ENCODE measurements at places on chromosomes 6 and 20.

DNA sequence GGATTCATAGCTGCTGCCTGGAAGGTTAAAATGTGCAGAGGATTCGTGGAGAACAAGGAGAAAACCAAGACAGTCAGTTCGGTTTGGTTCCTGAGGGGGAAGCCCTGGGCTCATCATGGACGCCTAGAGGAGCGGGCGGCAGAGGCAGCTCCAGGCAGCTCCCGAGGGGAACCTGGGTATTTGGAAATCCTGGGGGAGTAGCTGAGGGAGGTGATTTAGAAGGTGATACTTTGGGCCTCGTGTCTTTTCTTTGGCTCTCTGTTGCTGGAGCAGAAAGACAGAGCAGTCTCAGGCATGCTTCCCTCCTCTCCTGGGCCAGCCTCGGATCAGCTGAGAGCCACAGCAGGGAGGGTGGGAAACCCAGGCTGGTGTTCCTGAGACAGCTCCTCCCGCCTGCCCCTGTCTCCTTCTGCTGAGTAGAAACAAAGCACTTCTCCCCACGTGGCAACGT is 139.5 kb downstream of the DLL1 start:
- H3K36me3 ChIP-seq: no peaks in the 10 kb centered on the region
- no peak overlapping the region for H3K4me3 ChIP-seq
- H3K27ac ChIP-seq: no peak overlapping the region
- no peak for DNase-seq

GRCh38 chr6:45116714-45117410 is 211.3 kb upstream of the RUNX2 start:
- H3K27ac ChIP-seq: no peak overlapping the region
- peaks cover 2% of the 10 kb centered on the region for H3K4me1 ChIP-seq
- DNase-seq: peak; percentile 63
- H3K4me3 ChIP-seq: no peak overlapping the region
- H3K27me3 ChIP-seq: no peaks in the 10 kb centered on the region
- H3K36me3 ChIP-seq: no peaks in the 10 kb centered on the region

DNA sequence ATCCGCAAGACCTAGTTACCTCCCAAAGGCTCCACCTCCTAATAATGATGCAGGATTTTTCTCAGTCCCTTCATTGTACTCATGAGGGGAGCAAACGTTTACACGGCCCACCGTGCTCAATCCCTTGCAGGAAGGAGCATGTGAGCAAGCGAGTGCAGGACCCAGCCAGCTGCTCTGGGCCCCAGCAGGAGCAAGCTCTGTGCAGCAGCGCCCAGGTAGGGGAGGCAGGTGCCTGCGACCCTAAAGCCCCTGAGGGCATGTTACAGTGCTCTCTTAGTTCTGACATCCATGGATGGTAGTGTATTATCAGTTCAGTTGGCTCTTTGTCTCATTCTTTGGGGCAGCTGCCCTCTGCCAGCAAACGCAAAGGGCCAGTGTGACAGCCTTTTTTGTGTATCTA is 143.4 kb downstream of the TBXT start:
- no peak overlapping the region for H3K4me3 ChIP-seq
- H3K27ac ChIP-seq: no peak overlapping the region
- H3K36me3 ChIP-seq: no peaks in the 10 kb centered on the region
- DNase-seq: no peak
- peaks cover 12% of the 10 kb centered on the region for H3K4me1 ChIP-seq

DNA sequence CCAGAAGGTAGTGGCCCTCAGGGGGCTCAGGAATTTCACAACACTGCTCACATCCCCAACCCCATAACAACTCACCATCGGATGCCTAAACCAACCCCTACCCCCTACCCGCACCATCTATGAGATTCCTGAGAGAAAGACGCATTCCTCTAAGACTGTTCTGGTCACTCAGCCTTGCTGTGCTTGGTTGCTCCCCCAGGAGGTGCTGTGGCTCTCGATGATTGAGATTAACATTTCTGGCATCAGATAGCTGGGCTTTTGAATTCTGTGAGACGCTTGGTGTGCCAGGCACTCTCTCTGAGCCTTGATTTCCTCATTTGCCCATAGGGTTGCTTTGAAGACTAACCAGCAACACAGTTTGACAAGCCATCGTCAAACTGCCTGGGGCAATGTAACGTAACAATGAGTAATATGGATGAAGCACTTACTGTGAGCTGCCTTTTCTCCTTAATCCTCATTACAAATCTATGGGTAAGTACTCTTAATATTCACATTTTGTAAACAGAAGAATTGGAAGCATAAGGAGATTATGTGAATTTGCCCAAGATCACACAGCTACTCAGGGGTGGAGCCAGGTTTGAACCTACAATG is 978 bp downstream of the WFDC6 start:
- H3K4me1 ChIP-seq: no peaks in the 10 kb centered on the region
- no peak overlapping the region for H3K4me3 ChIP-seq
- H3K27ac ChIP-seq: no peak overlapping the region
- no peaks in the 10 kb centered on the region for H3K27me3 ChIP-seq

GRCh38 chr20:9359561-9360308 is 154.7 kb upstream of the LAMP5 start:
- H3K27me3 ChIP-seq: no peaks in the 10 kb centered on the region
- peak; percentile 82 for DNase-seq
- H3K4me1 ChIP-seq: no peaks in the 10 kb centered on the region
- no peak overlapping the region for H3K27ac ChIP-seq

DNA sequence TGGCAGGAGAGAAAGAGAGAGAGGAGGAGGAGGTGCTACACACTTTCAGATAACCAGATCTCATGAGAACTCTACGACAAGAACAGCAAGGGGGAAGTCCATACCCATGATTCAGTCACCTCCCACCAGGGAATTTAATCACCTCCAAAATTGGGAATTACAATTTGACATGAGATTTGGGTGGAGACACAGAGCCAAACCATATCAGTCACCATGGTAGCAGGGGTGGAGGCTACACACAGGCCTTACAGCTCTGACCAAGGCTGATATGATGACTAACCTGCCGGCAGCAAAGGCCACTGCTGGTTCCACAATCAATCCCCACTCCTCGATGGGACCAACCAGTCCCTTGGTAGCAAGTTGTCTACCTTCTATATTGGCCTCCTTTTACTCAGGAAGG is 13.6 kb upstream of the RBM24 start:
- H3K36me3 ChIP-seq: no peaks in the 10 kb centered on the region
- H3K27me3 ChIP-seq: no peaks in the 10 kb centered on the region
- DNase-seq: peak; percentile 44
- H3K4me3 ChIP-seq: no peak overlapping the region
- H3K27ac ChIP-seq: no peak overlapping the region

GRCh38 chr6:31400467-31401289 is 2.7 kb upstream of the MICA start:
- peak; percentile 53 for DNase-seq
- H3K36me3 ChIP-seq: no peaks in the 10 kb centered on the region
- H3K27ac ChIP-seq: peak overlapping the region; percentile 96
- H3K4me1 ChIP-seq: peaks cover 7% of the 10 kb centered on the region
- peak overlapping the region; percentile 94 for H3K4me3 ChIP-seq
- H3K27me3 ChIP-seq: no peaks in the 10 kb centered on the region

DNA sequence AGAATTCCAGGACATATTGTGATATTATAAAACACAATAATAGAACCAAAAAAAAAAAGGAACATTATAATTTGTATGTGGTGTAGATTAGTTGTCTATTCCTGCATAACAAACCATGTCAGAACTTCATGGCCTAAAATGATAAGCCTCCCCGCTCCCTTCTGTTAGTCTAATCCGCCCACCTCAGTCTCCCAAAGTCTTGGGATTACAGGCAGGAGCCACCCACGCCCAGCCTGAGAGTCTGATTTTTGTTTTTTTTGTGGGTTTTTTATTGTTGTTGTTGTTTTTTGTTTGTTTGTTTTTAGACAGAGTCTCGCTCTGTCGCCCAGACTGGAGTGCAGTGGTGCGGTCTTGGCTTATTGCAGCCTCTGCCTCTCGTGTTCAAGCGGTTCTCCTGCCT is 61.1 kb upstream of the C20orf144 start:
- H3K4me3 ChIP-seq: no peak overlapping the region
- H3K27me3 ChIP-seq: no peaks in the 10 kb centered on the region
- H3K4me1 ChIP-seq: no peaks in the 10 kb centered on the region
- no peaks in the 10 kb centered on the region for H3K36me3 ChIP-seq
- DNase-seq: no peak

DNA sequence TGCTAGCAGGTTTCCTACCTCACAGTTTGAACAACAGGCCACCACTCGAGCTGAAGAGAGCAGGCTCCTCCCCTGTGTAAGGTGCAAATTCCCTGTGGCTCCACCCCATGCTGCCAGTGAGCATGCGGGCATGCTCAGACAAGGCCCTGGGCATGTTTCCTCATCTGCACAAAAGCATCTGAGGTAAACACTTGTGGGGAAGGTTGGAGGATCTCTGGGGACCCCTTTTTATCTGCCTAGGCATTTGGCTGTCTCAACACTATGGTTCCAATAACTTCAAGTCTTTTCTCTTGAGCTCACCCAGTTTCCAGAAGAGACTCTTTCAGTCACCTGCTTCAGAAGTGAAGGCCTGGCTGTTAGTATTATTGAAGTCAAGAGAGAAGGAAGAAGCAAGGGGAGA is 9.4 kb downstream of the C6orf58 start:
- H3K27ac ChIP-seq: no peak overlapping the region
- H3K27me3 ChIP-seq: peaks cover 2% of the 10 kb centered on the region
- H3K4me3 ChIP-seq: no peak overlapping the region

GRCh38 chr6:3410385-3411360 is 46.2 kb downstream of the SLC22A23 start:
- no peaks in the 10 kb centered on the region for H3K4me1 ChIP-seq
- peak; percentile 48 for DNase-seq
- H3K4me3 ChIP-seq: no peak overlapping the region
- H3K36me3 ChIP-seq: no peaks in the 10 kb centered on the region
- H3K27ac ChIP-seq: no peak overlapping the region

- H3K27ac ChIP-seq: peak overlapping the region; percentile 22
- no peak overlapping the region for H3K4me3 ChIP-seq
- no peaks in the 10 kb centered on the region for H3K27me3 ChIP-seq
- peak; percentile 39 for DNase-seq
- H3K36me3 ChIP-seq: no peaks in the 10 kb centered on the region
Measured at GRCh38 chr6:3805448-3806123, 43.6 kb upstream of the FAM50B start.

GRCh38 chr6:25753079-25753478 is 1.5 kb upstream of the SLC17A4 start:
- no peaks in the 10 kb centered on the region for H3K36me3 ChIP-seq
- H3K27me3 ChIP-seq: no peaks in the 10 kb centered on the region
- no peak for DNase-seq
- no peak overlapping the region for H3K4me3 ChIP-seq
- H3K27ac ChIP-seq: no peak overlapping the region

DNA sequence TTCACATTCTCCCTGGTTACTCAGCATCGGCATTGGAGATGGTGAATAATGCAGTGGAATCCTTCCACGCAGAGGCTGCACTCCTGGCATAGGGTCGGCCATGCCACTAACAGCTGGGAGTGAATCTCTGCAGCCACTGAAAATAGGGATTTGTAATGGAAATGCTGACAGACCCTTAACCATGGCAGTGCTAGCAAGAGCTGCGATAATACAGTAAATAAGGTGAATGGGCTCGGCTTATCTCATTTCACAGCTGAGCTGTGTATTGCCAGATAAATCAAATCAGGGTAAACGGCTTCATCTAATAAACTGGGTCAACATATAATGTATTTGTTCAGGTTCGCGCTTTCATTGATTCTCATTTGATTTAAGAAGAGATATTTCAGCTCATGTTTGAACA is 156.8 kb downstream of the SLC35B3 start:
- DNase-seq: no peak
- H3K4me3 ChIP-seq: no peak overlapping the region
- H3K27me3 ChIP-seq: no peaks in the 10 kb centered on the region
- H3K36me3 ChIP-seq: no peaks in the 10 kb centered on the region
- no peaks in the 10 kb centered on the region for H3K4me1 ChIP-seq
- no peak overlapping the region for H3K27ac ChIP-seq

DNA sequence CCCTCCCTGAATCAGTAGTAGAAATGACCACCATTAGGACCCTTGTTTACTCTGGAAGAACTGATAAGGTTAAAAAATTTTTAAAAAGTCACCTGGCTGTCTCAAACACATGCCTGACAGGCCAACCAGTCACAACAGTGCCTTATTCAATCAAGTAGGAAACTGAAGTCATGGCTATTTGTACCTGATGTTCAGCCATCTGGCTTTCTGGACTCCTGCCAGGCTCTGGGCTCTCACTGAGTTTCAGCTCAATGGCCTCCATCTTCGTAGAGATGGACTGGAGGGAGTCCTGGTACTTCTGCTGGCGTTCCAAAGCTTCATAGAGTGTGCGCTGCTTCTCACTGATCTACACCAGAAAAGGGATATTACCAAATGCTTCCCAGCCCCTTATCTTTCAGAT is 343.8 kb downstream of the SYNE1 start:
- H3K4me1 ChIP-seq: peaks cover 4% of the 10 kb centered on the region
- peaks cover 2% of the 10 kb centered on the region for H3K36me3 ChIP-seq
- H3K4me3 ChIP-seq: no peak overlapping the region

- no peak overlapping the region for H3K27ac ChIP-seq
- no peaks in the 10 kb centered on the region for H3K27me3 ChIP-seq
- H3K4me1 ChIP-seq: no peaks in the 10 kb centered on the region
- DNase-seq: no peak
- H3K36me3 ChIP-seq: no peaks in the 10 kb centered on the region
Measured at GRCh38 chr6:147177286-147177685, 26.9 kb upstream of the STXBP5 start.

DNA sequence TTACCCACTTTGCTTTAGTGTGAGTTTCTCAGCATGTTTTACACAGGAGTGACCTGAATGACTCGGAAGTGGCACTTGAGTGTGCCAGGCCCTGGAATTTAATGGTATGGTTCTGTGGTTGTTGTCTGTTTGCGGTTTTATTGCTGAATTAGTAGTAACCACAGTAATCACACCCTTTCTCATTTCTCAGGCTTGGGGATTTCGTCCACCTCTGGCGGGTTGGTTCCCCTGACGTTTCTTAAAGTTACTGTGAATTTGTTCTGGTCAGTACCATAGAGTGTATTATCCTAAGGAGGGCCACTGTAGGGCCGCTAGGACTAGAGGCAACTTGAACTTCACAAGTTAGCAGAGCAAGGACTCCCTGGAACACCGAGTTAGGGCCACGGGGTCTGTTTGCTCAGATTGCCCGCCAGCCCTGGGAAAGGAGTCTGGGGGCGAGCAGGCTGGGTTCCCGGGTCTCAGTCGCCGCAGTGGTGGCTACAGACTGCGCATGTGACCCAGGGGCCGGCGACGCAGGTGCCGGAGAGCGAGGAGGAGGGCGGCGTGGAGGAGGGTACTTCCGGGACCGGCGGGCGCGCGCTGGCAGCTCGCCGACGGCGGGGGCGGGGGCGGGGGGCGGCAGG is 546 bp upstream of the KLHL32 start:
- H3K27me3 ChIP-seq: peaks cover 30% of the 10 kb centered on the region
- no peak overlapping the region for H3K27ac ChIP-seq
- no peak for DNase-seq

DNA sequence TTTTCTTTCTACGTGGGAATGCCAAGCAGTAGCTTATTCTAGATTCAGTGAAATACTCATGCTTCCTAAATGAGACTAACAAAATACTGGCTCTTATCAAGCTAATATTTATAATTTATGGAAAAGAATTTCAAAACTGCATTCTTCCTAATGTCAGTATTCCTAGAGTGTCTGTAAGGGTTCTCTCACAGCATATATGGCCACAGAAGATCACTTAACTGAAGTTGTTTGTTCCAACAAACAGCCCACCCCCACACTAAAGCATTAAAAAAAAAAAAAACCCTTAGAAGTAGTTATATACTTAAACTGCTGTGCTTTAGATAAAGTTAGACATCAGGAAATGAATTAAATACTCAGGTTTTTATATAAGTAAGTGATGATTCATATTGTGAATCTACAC is 247.7 kb upstream of the HSF2 start:
- DNase-seq: no peak
- H3K4me1 ChIP-seq: no peaks in the 10 kb centered on the region
- no peak overlapping the region for H3K4me3 ChIP-seq
- no peaks in the 10 kb centered on the region for H3K27me3 ChIP-seq
- H3K27ac ChIP-seq: no peak overlapping the region
- H3K36me3 ChIP-seq: no peaks in the 10 kb centered on the region
